ENCODE measurements at places on chromosomes 12 and 14. TPM values are rescaled to one million over a fixed set of nuclear protein-coding genes. Genes with fewer than 3 reads are reported as not detected.

Gene KRT6B
- total RNA-seq = not detected

Gene SLC7A8
- not detected for total RNA-seq

Gene CEP290
- 9.6 TPM for total RNA-seq

Gene ERH
- total RNA-seq = 115 TPM

Gene ERP27
- not detected for total RNA-seq

Gene FLRT2
- total RNA-seq = 15.8 TPM

Gene COX8C
- not detected for total RNA-seq

Gene MYO1H
- not detected for total RNA-seq

Gene CPSF2
- 14.6 TPM for total RNA-seq

Gene CCDC197
- total RNA-seq = not detected

Gene C12orf75
- 288 TPM for total RNA-seq
